ENCODE measurements at places on chromosomes 7 and 10. TPM values are rescaled to one million over a fixed set of nuclear protein-coding genes. Genes with fewer than 3 reads are reported as not detected.

Gene SAP25
- total RNA-seq = not detected

Gene MAT1A
- total RNA-seq = 0.49 TPM

Gene PTF1A
- not detected for total RNA-seq

Gene TSPAN12
- 2.8 TPM for total RNA-seq

Gene CFTR
- 0.06 TPM for total RNA-seq

Gene CCL26
- total RNA-seq = not detected

Gene NPSR1
- not detected for total RNA-seq

Gene SLC18A3
- not detected for total RNA-seq

Gene AKR1C8
- not detected for total RNA-seq

Gene AEBP1
- 22.0 TPM for total RNA-seq
